Tongue (tissue), 3 donors: ENCODE measurements at places on chromosomes 7 and 10. TPM values are rescaled to one million over a fixed set of nuclear protein-coding genes. Genes with fewer than 3 reads are reported as not detected.

HOXA5 gene
- total RNA-seq: 0.21 TPM

ANK3 gene
- total RNA-seq: 148 TPM

COL26A1 gene
- 1.6 TPM for total RNA-seq

PHKG1 gene
- 65.2 TPM for total RNA-seq

CDK5 gene
- 6.8 TPM for total RNA-seq

DNA sequence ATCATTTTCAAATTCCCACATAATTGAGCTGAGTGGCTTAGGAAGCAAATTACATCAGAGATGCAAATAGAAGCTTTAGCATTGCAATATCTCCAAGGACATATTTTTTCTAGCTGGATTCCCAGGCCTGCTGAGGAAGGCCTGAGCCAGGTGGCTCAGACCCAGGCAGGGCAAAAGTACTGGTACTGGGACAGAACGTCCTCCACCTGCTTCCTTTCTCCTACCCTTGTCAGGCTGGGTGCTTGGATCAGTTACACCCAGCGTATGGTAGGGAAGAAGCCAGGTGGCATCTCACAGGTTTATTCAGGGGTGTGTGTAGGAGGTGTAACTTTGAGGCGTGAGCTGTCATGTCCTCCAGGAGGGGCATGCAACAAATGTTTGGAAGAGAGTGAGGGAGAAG lies 3.0 kb upstream of the PANK1 start:
- DNase-seq: no peak

- no peak for DNase-seq
Observed at GRCh38 chr7:130065500-130066152, 4.7 kb upstream of the KLHDC10 start.

DNA sequence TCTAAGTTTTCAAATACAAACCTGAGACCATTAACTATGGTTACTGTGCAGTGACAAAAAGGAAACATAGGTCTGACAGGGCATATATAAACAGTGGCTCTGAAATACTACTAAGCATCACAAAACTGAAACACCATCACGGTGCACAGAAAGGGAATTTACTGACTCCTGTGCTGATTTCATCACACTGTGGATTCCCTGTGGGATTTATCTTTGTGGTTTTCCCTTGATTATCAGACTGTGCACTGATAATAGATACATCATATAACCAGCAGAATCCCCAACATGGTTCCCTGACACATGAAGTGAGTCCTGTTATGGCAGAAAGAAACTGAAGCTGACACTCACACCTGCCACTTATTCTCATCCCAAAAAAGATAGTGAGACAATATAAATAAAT lies 676.3 kb upstream of the KCND2 start:
- no peak for DNase-seq

- DNase-seq: no peak
Observed at GRCh38 chr7:44750921-44751571, 2.4 kb downstream of the ZMIZ2 start.

GRCh38 chr7:73520673-73521635 lies 1.1 kb downstream of the BAZ1B start:
- no peak for DNase-seq
